Stimulated activated CD8-positive, alpha-beta memory T cell treated with anti-CD3 and anti-CD28 coated beads, Interleukin-15, amount 100 ng/mL, for 1 hour (primary cell): ENCODE measurements at places on chromosomes 4 and X.
A peak's percentile ranks its signal among the peaks of the same experiment; 100 is the strongest.

GRCh38 chr4:16532240-16532970 is 306.1 kb upstream of the TAPT1 start:
- DNase-seq = no peak

GRCh38 chr4:145626623-145626982 is 7.4 kb downstream of the MMAA start:
- DNase-seq = no peak

- no peak for DNase-seq
Measured at GRCh38 chr4:38516190-38516589, 147.8 kb upstream of the KLF3 start.

GRCh38 chr4:89368861-89369260 is 61.3 kb upstream of the GPRIN3 start:
- no peak for DNase-seq

DNA sequence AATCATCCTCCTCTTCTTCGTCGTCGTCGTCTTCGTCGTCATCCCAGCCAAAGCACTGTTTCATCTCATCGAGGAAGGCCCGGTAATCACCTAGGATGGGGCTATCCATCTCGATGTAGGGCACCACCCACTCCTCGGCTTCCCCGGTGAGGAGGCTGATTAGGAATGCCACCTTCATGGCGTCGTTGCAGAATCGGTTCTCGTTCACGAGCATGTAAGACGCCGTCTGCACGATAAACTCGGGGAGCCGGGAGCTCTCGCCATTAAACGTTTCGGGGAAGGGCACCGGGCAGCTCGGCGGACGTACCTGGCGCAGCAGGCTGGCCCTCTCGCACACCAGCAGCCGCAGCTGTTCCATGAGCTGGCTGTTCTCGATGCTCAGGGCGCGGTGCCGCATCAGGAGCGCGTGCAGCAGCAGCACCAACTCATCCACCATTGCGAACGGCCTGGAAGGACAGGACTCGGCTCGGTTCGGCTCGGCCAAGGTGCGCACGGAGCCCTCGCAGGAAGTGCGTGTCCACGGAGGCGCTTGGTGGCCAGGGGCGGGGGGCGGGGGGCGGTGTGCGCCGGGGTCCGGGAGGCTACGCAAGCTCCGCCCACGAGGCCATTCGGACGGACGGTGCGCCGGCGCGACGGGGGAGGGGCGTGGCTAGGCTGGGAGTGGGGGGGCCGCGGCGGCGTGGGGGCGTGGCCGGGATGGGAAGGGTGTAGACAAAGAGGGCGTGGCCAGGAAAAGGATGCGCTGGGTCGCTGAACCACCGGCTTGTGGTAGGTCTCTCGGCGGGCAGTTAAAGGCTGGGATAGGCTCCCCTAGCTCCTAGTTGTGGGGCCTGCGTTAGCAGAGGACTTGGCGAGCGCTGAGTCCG is at the start of gene LDOC1:
TSS of gene LDOC1 (minus strand) at position 544 of the 866 bp plus-strand sequence. CDS start at position 436, 108 bp downstream.
- DNase-seq = peak; percentile 35

GRCh38 chrX:31366041-31366440 is 294.2 kb upstream of the FTHL17 start:
- DNase-seq = no peak

DNA sequence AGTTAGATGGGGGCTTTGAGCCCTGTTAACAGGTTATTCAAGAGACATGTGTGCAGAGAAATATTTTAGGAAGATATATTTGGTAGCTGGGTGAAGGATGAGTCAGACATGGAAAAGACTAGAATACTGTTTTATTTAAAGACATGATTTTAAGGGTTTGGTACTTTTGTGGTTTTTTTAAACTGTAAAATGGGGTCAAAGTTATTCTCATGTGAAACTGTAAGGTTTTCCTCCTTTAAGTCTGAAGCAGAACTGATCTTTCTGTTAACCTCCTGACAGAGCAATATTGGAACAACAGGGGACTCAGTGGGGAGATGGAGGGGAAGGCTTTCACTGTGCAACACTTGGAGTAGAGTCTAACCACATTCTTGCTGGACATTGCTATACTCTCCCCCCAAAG is 112.4 kb upstream of the LSM6 start:
- no peak for DNase-seq

DNA sequence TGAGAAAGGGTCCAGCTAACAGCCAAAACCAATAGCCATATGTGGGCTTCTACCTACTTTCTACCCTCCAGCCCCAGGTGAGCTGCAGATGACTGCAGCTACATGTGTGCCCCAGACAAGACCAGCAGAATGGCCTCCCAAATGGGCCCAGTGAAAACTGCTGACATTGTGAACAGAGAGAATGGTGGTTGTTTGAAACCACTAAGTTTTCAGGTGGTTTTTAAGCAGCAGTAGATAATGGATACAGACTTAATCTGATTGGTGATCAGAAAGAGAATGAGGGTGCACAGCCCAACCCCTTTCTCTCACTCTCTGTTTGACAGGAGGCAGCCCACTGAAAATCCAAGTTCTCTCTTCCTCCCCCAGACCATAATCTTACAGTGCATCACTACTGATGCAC is 42.5 kb upstream of the BBS12 start:
- DNase-seq = no peak

DNA sequence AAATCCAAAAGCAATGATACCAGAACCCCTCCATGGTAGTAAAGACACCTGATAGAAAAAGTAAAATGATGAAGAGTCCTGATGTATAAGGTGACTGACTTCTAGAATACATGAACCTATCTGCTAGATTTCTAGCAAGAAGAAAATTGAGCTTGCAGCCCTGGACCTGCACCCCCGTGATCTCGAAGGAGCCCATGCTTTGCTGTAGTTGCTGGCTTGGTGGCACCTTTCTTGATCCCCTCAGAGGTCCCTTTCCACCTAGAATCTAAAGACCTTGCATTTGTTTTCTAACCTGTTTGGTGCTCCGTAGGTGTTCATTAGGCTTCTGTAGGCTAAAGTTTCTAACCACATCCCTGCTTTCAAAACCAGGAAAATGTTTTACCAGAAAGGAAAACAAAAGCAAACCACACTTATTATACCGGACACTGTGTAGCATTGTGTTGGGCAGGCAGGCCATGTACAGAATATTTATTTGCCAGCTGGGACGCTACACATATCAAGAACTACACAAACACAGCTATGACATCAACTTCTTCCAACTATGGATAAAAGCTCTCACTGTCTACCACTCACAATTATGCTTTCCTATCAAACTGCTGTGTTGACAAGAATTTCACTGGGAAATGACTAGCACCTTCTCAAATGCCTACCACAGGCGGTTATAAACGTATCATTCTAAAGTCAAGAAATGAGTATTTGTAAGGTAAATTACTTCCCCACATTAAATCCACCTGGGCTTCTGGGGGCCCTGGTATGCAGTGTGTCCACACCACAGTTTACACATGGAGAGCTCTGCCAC is 316.2 kb downstream of the UNC5C start:
- DNase-seq = no peak

DNA sequence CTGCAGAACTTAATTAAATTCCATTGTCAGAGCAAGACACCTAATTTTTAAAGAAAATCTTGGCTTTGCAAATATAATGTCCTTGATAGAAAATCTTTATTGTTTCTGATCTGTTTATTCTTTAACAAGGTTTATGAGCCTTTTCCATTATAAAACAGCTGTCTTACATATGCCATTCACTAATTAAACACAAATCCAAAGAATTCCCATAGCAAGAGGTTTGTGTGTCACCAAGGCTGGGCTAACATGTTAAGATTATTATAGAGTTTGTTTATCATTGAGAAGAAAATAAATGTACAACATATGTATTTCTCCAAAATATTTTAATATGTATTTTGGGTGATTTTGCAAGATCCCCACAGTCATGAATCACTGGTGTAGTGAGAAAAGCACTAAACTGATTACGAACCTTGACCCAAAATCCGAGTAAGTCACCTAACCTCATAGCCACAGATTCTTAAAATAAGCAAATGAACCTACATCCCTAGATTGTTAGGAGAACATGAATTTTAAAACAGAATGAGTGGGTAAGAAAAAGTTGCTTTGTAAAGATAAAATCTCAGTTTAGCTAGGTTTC is 694.8 kb upstream of the INTU start:
- no peak for DNase-seq

GRCh38 chr4:10084651-10085358 is 31.8 kb downstream of the WDR1 start:
- no peak for DNase-seq

DNA sequence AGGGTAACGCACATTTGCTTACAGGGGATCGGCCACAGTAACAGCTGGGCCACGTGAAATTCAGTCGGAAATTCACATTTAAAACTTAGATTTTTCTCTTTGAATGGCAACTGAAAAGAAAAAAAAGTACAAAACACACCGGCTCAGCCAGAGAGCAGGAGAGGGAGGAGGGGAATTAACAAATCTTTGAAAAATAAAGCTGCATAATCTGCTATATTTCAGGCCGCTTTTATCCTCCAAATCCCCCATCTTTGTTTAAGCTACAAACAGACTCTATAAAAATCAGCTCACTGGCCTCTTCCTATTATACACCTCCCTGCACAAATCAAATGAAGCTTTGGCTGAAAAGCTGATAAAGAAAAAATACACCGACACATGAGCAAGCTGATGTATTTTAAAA is 169.1 kb downstream of the LDB2 start:
- no peak for DNase-seq

DNA sequence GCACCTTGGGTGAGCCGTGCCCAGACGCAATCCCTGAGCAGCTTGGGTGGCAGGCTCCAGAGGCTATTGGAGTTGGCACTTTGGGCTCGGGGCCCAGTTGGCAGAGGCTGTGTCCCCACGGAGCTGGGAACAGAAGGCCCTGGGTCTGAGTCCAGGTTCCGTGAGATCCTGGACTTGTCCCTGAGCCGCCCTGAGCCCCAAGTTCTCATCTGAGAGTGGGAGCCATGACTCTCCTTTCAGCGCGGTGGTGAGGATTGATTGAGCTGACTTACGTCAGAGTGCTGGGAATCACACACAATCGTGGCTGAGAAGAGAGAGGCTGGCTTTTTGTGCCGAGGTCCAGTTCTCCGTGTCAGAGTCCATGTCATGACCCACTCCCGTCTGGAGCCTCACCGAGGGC is 98.0 kb downstream of the PSAPL1 start:
- DNase-seq = no peak

GRCh38 chr4:95013236-95013635 is 255.5 kb downstream of the BMPR1B start:
- DNase-seq = no peak

DNA sequence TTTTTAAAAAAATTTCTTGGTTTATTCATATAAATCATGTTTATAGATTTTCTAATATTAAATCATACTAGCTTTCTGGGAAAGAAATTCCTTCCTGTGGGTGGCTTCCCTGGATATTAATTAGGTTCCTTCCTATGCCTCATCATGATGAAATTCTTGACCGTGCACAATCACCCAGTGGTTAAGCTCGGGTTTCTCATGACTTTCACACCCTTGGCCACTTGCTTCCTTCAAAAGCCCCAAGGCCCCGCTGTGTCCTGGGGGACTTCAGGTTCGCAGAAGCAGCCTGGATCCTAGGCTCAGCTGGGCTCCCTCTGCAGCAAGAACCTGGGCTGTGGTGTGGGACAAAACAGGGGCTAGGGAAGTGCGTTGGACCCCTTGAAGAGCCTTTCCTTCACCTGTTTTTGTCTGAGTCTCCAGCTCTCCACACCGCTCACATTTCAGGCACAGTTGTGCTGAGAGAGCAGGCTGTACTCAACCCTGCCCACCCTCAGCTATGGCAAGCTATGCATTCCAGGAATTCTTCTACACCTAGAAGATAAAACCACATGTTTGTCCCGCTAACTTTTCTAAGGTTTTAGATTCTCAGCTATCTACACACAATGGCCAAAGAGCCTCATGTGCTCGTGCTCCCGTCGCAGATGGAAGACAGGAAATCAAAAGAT is 48.9 kb upstream of the TMSB15B start:
- no peak for DNase-seq

GRCh38 chr4:152398060-152398459 is 137.8 kb downstream of the FBXW7 start:
- DNase-seq = no peak

DNA sequence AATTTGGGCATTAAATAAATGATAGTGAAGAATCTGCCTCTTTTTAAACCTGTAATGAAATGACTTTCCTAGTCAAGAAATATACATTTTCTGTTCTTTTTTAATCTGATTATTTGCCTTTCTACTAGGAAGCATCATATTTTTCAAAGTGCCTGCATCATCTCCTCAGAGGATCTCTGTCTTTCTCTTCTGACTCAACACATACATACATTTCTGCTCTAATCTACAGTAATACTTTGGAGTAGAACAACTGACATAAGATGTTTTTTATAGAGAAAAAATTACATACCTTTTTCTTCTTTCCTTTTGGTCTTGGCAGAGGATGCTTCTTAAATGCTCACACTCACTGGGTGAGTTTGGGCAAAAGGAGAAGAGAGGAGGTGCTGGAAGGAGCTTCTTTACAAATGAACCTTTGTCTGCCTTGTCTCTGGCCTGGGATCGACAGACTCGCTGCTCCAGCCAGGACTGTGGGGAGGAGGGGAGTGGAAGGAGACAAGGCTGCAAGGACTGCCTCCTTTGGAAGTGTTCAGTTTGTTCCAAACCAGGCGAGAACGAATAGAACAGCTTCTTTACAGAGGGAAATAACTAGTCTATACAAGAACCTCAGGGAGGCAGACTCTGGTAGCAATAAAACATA is at the start of gene SCRG1:
TSS of gene SCRG1 (minus strand) at position 338 of the 637 bp plus-strand sequence. CDS start 7,702 bp downstream, outside the sequence.
- no peak for DNase-seq
